ENCODE measurements at places on chromosomes 2 and 18. TPM values are rescaled to one million over a fixed set of nuclear protein-coding genes. Genes with fewer than 3 reads are reported as not detected.

FAM228A gene
- 9.4 TPM for total RNA-seq

ARL5A gene
- 61.7 TPM for total RNA-seq

NFATC1 gene
- total RNA-seq, result 0.94 TPM

SNTG2 gene
- total RNA-seq, result 8.5 TPM

MAPK4 gene
- 23.8 TPM for total RNA-seq

CIB4 gene
- not detected for total RNA-seq

DNER gene
- 93.3 TPM for total RNA-seq

Measured in parietal lobe (tissue), 2 donors.